ENCODE measurements at places on chromosomes 16 and 17. TPM values are rescaled to one million over a fixed set of nuclear protein-coding genes. Genes with fewer than 3 reads are reported as not detected.
A peak's percentile ranks its signal among the peaks of the same experiment; 100 is the strongest.

ZNF771 gene
- 7.2 TPM for total RNA-seq

HEATR9 gene
- not detected for total RNA-seq

TRIM65 gene
- total RNA-seq: 12.7 TPM

DNA sequence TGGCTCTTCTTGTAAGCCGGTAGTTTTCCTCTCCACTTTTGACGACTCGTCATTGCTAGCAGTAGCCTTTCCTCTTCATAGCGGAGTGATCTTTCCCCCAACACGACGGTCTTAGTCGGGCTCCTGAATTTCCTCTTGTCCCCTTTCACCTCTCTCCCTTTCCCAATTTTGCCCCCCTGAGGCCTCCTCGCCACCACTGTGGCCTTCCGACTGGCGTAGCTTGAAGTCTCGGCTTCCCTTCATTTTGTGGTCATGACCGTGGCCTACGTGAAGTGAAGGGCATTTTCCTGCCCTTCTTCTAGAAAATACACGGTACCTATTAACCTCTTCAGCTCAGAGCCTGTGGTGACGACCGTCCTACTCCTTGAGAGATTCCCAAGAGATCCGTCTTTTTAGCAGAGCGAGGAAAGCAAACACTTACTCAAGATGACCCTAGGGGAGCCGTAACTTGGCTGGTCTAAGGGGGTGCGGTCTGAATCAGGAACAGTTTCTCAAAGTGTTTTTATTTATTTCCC lies 787 bp downstream of the PRKAR1A start:
- DNase-seq: peak; percentile 74

GCGR gene
- 0.11 TPM for total RNA-seq

DNA sequence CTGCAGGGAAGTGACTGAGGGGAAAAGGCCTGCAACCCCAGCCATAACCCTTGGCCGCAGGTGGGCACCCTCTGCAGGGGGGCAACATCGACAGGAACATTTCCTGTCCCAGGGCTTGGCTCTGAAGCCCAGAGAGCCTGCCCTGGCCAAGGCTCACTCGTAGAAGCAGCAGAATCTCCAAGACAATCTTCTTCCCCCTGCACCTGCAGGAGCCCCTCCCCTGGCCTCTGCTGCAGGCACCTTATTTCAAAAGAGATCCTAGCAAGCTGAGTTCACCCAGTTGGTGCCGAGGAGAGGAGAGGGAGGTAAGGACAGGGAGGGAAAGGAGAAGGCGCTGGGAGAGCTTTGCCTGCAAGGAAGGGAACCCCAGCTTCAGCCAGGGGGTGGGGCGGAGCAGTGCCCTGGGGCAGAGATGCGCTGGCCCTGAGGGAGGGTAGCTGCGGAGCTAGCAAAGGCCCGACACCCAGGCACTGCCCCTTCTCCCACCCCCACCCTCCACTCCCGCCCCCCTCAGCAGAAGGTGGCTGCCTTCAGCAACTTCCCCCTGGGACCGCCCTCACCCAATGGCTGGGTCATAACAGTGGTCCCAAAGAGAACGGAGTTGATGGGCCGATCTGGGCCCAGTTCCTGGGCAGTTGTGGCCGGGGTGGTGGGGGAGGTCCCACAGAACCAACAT lies 104.3 kb upstream of the TNRC6C start:
- DNase-seq: no peak

DNA sequence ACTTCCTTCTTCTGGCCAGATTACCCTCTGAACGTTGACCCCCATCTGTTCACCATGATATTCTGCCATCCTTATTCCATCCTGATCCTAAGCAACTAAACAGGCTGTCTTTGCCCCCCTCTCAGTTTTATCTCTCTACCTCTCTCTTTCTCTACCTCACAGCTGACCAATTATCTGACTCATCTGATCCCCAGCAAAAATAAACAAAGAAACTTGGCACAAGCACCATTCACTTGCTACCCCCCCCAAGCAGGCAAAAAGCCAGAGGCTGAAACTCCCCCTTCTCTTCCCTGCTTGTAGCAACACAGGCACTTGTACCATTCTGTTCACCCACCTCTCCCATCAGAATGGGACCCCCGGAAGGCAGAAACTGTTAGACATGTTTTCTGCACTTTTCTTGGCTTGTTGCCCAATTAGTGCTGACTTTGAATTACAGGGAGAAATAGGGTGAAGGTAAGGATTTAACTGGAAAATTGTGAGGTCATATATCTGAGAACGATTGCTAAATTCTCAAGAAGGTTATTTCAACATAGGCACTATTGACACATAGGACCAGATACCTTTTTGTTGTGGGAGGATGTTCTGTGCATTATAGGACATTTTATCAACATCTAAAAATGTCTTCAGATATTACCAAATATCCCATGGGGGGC lies 163.2 kb downstream of the TOX3 start:
- no peak for DNase-seq
